ENCODE measurements at places on chromosomes 2 and 18.

- no peak overlapping the region for H3K4me3 ChIP-seq
- no peaks in the 10 kb centered on the region for H3K36me3 ChIP-seq
- peaks cover 14% of the 10 kb centered on the region for H3K27me3 ChIP-seq
- no peaks in the 10 kb centered on the region for H3K4me1 ChIP-seq
- DNase-seq = no peak
Observed at GRCh38 chr2:12773586-12774394, 57.1 kb downstream of the TRIB2 start.

DNA sequence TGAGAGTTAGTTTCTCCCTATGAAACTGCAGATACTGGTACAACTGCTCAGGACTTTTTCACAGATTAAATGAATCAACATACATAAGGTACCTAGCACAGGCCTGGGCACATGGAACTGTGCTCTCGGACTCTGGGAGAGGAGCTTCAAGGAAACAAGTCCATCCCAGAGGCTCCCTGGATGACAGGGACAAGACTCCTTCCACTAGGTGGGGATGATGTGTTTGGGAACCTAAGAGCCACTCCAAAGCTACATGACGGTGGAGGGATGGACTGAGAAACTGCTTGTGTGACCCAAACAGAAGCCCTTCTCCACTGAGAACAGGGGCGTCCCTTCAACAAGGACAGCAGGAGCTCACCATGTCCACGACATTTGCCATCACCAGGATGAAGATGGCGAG lies 37.1 kb downstream of the CENPO start:
- DNase-seq = no peak
- H3K27me3 ChIP-seq = no peaks in the 10 kb centered on the region
- peaks cover 11% of the 10 kb centered on the region for H3K36me3 ChIP-seq
- peaks cover 4% of the 10 kb centered on the region for H3K4me1 ChIP-seq
- H3K4me3 ChIP-seq = no peak overlapping the region

GRCh38 chr2:233076749-233077148 lies 16.6 kb downstream of the INPP5D start:
- peaks cover 66% of the 10 kb centered on the region for H3K36me3 ChIP-seq
- peak overlapping the region; percentile 87 for H3K27ac ChIP-seq
- no peak for DNase-seq
- H3K4me3 ChIP-seq = no peak overlapping the region
- no peaks in the 10 kb centered on the region for H3K27me3 ChIP-seq
- peaks cover 96% of the 10 kb centered on the region for H3K4me1 ChIP-seq

DNA sequence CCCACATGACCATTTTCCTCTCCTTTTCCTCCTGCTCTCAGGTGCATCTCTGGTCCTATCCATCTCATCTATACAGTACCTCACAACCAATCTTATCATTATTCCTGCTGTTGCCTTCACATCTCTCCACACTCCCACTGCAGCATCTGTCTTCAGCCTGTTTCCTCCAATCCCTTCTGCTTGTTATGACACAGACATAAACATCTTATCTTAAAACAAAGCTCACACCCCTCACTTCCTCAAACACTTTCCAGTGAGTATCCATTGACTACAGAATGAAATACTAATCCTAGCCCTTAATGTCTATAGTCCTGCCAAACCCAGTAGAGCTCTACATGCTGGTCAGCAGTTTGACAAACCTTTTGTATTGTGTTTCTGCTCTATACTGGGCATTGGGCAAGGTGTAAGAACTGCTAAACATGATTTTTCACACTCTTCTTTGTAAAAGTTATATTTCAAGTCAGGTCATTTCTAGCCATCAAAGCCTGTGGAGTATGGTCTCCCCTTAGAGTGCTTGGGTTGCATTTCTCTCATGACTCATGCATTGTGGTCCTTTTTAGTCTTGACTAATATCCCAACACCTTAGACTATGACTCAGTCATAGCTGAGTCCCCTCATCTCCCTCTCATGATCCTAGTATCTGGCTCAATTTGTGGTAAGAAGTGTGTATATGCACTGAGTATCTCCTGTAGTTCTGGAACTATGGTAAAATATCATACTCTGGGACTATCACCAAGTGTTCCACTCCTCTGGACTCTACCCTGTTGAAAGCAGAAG lies 187.0 kb downstream of the CYRIA start:
- no peak for DNase-seq
- H3K36me3 ChIP-seq = no peaks in the 10 kb centered on the region
- no peaks in the 10 kb centered on the region for H3K4me1 ChIP-seq
- H3K27me3 ChIP-seq = no peaks in the 10 kb centered on the region
- no peak overlapping the region for H3K4me3 ChIP-seq
- H3K27ac ChIP-seq = no peak overlapping the region

All from B cell (primary cell).